ENCODE measurements at places on chromosomes 2 and 18. TPM values are rescaled to one million over a fixed set of nuclear protein-coding genes. Genes with fewer than 3 reads are reported as not detected.

Gene COL4A4
- total RNA-seq = 0.40 TPM

GRCh38 chr18:44821924-44822323, 141.2 kb downstream of the SETBP1 start:
- DNase-seq = no peak

DNA sequence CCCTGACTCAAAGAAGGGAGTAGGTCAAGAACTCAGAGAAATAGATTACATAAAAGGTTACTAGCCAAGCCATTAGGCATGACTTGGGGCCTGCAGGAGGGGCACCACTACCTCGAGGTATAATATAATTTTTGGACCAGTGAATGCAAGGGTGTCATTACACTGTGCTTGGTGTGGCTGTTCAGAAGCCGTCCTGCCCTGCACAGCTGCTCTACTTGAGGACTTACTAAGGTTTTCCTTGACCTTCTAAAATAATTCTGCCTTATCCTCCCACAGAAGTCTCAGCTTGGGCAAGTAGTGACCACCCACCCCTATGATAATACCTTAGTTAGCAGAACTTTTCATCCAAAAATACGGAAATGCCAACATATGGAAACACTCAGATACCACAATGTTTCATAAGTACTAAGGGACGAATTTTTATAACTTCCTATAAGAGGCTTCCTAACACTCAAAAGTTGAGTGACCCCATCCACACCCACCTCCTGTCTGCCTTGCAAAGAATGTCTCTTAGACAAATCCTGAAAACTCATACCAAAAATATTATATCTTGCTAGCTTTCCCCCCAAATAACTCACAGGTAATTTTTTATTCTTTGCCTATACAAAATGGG, 17.7 kb upstream of the ATG16L1 start:
- no peak for DNase-seq

DNA sequence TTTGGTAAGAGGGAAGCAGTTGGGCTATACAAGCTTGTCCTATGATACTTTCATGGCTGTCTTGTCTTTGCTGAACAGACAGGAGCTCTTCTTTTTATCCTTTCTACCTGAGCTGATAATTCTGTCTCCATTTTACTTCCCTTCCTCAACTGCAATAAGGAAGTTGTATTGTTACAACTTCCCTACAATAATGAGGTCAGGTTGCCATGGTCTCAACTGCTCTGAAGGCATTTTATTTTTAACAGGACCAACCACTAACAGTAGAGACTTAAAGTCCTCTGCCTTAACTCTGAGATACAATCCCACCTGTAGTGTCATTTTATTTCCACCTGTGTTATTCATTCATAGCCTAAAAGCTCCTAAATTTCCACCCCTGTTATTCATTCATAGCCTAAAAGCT, 118.6 kb upstream of the PGAP1 start:
- DNase-seq = no peak

- DNase-seq = no peak
Observed at GRCh38 chr2:7196883-7197282, 279.7 kb downstream of the RNF144A start.

DNA sequence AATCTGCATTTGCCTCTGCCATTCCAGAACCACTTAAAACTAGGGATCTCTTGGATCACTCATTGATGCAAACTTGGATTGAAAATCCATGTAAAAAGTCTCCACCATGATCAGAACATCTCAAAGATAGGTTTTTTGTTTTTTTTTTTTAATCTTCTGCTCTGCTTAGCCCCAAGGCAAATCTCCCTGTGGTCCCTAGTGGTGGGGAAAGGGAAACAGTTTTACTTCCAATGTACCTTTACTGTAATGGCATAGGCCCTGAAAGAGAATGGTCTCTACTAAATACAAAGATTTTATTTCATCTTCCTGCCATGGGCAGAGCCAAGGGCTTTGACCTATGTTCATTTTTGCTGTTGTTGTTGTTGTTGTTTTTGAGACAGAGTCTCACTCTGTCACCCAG, 78.4 kb downstream of the KANSL1L start:
- DNase-seq = no peak

DNA sequence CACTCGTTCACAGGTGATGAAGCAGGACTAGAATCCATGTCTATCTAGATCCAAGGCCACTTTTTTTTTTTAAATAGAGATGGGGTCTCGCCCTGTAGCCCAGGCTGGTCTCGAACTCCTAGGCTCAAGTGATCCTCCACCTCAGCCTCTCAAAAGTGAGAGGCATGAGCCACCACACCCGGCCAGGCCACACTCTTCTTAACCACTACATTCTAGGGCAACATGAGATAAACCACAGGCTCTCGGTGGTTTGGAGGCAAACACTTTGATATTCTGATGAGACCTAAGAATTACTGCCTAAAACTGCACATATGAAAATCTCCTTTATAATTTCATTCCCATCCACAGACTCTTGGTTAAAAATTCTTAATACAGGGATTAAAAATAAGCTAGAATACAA, 51.8 kb downstream of the USP34 start:
- no peak for DNase-seq

- no peak for DNase-seq
Observed at GRCh38 chr2:55761526-55761925, 67.9 kb upstream of the PNPT1 start.

Gene GREB1
- 0.09 TPM for total RNA-seq
